ENCODE measurements at places on chromosomes 4 and X.

DNA sequence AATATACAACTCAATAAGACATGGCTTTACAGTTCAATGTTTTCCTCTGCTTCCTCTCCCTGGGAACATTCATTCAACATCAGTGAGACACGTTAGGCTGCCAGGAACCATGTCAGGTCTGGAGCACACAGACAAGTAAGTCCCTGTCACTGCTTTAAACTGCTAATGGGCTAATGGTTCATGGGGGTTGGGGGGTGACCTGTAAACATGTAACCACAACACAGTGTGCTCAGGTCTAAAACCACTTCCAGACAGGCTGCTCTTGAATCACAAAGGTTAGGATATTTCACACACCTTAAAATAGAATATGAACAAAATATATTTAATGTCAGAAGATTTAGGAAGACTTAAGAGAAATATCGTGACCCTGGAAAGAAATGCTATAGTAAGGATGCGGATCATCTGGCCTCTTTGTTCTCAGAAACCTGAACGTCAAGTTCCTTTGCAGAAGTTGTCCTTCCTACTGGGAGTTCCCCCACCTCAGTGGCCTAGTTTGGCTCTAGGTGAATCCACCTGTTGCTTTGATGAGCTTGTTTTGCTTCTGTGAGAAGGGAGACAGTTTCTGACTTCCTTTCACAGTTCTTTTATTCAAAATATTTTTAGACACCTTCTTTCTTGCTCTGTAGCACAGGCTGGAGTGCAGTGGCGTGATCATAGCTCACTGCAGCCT lies 359.9 kb downstream of the UNC5C start:
- DNase-seq, result no peak

- DNase-seq, result no peak
Measured at GRCh38 chr4:127124919-127125318, 507.8 kb upstream of the INTU start.

DNA sequence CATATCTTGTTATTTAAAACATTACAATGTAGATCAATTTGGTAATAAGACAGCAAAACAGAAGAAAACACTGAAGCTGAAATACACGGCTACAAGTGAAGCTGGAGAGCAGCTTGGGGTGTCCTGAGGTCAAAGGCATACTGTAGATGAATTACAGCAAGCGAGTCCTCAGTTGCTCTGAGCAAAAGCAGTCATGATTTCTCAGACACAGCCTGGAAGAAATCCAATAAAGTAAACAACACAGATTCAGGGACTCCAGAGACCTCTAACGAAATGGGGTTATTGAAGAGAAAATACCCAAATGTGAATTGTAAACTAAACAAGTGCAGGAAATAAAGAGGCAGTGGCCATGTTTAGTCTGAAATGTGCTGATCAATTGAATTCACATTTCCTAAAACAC lies 324.4 kb downstream of the CAMK2D start:
- DNase-seq, result no peak

- no peak for DNase-seq
Measured at GRCh38 chrX:114365065-114365834, 218.6 kb upstream of the HTR2C start.

GRCh38 chrX:79270401-79270800 lies 96.7 kb downstream of the ITM2A start:
- peak; percentile 61 for DNase-seq

DNA sequence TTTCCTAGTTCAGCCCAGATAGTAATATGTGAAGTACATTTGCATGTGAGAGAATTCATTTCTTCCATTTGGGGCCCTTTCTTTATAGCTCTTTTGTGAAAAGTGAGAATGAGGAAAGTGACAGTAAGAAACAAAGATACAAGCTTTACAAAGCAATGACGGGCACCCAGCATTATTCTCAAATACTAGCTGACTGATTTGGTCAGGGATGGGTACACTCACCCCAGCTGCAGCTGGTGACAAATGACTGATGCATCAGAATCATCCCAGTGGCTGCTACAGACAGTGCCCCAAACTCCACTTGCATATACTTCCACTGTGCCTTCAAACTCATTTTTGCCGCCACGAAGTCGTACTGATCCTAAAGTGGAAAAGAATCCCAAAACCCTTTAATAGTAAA lies 14.8 kb downstream of the PRSS12 start:
- no peak for DNase-seq

GRCh38 chr4:70239884-70240591 lies 2.4 kb upstream of the CSN3 start:
- no peak for DNase-seq

GRCh38 chr4:108165586-108165985 lies 3.1 kb downstream of the LEF1 start:
- DNase-seq, result no peak

- DNase-seq, result no peak
Measured at GRCh38 chr4:7788694-7789425, 150.8 kb downstream of the AFAP1 start.

GRCh38 chr4:110372485-110372884 lies 103.5 kb upstream of the ENPEP start:
- DNase-seq, result no peak

GRCh38 chrX:20711366-20711765 lies 444.7 kb upstream of the RPS6KA3 start:
- no peak for DNase-seq

DNA sequence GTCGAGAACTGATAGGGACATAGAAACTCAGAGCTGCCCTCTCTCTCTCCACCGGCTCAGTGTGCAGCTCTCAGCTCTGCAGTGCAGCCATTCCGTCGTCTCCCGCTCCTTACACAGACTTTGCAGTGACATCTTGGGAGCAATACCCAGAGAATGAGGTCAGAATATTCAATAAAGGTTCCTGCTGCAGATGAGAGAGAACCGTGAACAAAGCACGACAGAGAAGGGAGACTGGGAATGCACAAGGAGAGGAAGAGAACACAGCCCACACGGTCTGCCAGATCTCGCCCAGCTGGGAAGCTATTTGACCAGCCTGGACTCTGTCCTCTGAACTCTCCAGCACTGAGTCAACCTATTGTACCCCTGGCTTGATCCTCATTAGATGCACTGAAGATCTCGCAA lies 118.0 kb upstream of the PPARGC1A start:
- no peak for DNase-seq

DNA sequence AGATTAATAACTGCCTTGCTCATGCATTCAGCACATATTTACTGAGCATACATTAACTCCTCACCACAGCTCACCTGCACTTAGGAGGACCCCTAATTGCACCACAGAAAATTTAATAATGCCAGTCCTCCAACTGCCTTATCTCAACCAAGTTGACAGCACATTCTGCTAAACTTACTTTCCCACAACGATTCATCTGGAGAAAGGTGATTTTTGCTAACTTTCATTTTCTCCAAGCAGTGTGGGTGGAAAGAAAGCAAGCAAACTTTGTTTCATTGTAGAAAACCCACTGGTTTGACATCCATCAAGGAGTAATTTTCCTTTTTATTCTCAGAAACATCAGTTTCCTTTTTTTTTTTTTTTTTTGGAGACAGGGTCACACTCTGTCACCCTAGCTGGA lies 49.1 kb downstream of the RASGEF1B start:
- DNase-seq, result no peak

- no peak for DNase-seq
Measured at GRCh38 chrX:135977611-135978010, 3.8 kb upstream of the MMGT1 start.

GRCh38 chrX:42098900-42099299 lies 175.5 kb upstream of the CASK start:
- DNase-seq, result no peak

GRCh38 chrX:108347800-108348199 lies 90.4 kb downstream of the COL4A6 start:
- no peak for DNase-seq

DNA sequence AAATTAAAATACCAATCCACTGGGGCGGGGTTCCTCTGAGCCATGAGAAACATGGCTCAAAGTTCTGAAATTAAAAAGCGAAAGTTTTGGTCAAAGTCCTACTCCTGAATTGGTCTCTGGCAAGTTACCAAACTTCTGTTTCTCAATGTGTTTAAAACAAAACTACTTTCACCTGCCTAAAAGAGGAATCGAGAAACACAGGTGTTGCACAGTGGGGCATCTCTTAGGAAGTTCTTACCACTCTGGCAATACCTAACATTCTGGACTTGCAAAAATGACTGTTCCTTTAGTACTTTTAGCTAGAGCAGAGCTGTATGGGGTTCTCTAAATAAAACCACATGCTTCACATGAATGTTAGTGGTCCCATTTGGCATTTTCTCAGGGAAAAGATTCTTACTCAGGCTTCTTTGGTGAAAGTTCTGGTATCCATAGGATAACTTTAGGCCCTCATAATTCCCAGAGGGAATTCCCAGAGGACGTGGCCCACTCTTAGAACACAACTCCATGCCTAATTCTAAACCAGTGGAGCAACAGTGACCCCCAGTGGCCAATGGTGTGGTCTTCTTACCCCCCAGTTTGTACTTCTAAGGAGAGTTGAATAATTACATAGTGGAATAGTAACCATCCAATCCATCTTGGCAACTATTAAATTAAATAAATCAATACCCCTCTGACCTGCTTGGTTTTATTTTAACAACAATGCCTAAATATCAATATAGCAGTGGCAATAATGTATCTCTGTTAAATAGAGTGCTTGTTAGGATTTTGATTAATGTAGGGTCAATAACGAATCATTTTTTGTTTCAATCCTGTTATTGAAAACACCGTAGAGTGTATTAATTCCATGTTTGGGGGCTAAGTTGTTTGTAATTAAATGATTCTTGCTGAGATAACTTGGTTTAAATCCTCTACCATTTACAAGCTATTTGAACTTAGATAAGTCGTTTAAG lies 21.9 kb downstream of the BMP3 start:
- no peak for DNase-seq

DNA sequence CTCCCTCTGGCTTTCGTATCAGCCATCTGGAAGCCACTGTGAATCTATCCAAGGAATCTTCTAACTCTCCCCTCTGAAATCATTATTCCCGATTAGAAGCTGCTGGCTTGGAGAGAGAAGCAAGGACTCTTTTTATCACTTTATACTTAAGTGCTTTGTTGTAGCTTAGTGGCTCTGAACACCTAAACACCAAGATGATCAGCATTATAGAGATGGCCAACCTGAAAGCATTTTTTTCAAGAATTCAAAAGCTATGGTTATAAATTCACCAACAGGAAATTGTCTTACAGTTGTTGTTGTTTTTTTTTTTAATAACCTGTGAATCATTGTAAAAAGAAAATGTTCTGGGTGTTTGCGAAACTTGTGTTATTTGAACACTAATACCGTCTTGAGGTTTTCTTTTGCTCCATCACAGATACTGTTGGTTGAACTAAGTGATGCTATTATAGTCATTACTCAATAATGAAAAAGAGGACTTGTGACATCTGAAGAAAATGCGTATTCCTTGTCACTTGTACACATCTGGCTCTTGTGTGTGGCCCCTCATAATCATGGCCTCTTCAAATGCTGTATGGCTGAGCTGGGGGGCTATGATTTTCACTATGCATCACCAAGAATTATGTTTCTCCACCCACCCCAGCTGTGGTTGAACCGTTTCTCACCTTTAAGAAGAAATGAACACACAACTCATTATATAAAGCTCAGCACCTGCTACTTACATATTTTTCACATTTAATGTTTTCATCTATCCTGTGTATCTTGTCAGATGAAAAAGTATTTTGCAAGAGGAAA lies 11.8 kb upstream of the SMIM43 start:
- DNase-seq, result no peak

GRCh38 chrX:27254656-27255055 lies 208.5 kb downstream of the PPP4R3C start:
- DNase-seq, result no peak

- DNase-seq, result no peak
Measured at GRCh38 chr4:66606908-66607307, 936.6 kb upstream of the EPHA5 start.

DNA sequence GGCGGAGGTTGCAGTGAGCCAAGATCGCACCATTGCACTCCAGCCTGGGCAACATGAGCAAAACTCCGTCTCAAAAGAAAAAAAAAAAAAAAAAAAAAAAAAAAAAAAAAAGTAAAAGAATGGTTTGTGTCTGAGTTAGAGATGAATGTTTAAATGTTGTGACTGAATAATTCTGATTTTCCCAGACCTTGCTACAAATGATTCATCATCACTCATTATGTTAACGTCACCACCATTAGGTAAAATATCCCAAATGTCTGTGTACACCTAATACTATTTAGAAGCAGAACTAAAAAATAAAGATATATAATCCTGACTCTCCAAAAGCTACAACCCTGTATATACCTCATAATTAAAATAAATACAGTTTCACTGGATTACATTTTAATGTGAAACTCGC lies 70.8 kb downstream of the HHIP start:
- DNase-seq, result no peak

DNA sequence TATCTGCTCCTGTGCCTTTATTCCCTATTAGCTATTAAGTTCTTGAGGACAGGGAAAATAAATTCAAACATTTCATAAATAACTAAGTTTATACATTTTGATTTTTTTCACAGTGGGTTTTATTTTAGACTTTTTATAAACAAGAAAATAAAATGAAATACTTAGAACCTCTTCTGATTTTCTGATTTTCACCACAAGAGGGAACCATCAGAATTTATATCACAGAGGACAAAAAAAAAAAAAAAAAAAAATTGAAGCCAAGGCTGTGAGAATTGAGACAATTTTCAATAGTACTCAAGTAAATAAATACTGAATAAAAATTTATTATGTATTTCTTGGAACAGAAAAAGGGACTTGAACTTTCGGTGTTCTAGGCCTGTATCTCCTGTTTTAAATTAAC lies 288.1 kb downstream of the SH3BGRL start:
- DNase-seq, result no peak

DNA sequence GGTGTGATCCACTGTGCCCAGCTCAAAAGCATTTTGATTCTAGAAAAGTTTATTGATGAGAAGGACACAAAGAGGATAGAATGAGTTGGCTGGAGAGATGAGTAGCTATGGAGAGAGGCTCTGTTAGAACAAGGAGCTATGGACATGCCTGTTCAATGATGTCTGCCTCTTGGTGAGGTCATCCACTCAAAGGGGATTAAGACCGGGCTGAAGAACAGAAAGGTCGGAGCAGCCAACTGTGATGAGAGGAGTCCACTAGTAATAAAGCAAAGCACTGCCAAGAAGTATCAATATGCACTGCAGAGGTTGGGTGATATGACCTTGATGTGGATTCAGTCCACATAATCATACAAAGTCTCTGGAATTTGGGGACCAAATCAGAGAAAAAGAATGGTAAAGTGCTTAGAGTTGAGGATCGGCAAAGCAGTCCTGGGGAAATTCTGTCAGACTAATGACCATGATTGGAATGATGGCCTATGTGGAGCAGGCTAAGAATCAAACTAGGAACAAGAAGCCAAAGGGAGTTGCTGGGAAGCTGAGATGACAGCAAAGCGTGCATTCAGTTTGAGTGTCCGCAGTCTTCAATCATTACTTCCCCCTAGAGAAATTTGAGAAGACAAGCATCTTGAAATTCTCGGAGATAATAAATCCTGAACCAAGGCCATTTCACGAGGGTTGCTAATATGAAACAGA lies 55.7 kb upstream of the MMAA start:
- no peak for DNase-seq

DNA sequence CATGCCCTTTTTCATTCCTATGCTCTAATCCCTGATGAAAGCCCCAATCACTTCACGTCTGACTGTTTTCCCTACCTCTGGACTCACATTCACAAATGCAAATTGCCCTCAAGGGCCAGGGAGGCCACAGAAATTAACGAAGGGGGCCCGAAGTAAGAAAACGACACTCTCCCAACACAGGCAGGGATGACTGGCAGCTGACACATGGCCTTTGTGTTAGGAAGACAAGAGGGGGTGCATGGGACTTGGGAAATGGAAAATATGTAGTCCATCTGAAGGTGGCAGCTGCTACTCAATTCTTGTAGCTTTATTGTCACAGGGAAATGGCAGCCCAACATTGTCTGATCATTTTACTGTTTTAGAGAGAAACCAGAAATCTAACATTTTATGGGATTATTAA lies 12.3 kb upstream of the SPARCL1 start:
- no peak for DNase-seq

Measured in activated gamma-delta T cell treated with anti-CD3 and anti-CD28 coated beads, Interleukin-2, amount 50 U/mL, for 16 hours (primary cell).